ENCODE measurements at places on chromosomes 3 and 15. TPM values are rescaled to one million over a fixed set of nuclear protein-coding genes. Genes with fewer than 3 reads are reported as not detected.

The CP gene
- total RNA-seq = not detected

The CLCN2 gene
- total RNA-seq = 4.1 TPM

The PPP1R14D gene
- not detected for total RNA-seq

The SLC35G2 gene
- 5.2 TPM for total RNA-seq

The CSPG4 gene
- total RNA-seq = 22.8 TPM

The LSM3 gene
- 3.4 TPM for total RNA-seq

The PCSK6 gene
- 0.13 TPM for total RNA-seq

The MLF1 gene
- total RNA-seq = 11.2 TPM

The C3orf49 gene
- not detected for total RNA-seq

The SNTN gene
- not detected for total RNA-seq

The NLGN1 gene
- 3.5 TPM for total RNA-seq

The EFCC1 gene
- total RNA-seq = not detected

The AADACL2 gene
- total RNA-seq = not detected

The SLC12A1 gene
- total RNA-seq = under 0.01 TPM

The ADAMTS17 gene
- total RNA-seq = 0.98 TPM

The FAM107A gene
- 0.13 TPM for total RNA-seq

The CKMT1A gene
- not detected for total RNA-seq

The FRMD5 gene
- total RNA-seq = 10.8 TPM

The GP5 gene
- under 0.01 TPM for total RNA-seq

The PCOLCE2 gene
- total RNA-seq = 2.9 TPM

The CDC25A gene
- total RNA-seq = 7.9 TPM

The CPN2 gene
- total RNA-seq = not detected

The SLC38A3 gene
- 0.51 TPM for total RNA-seq

The TMC3 gene
- total RNA-seq = not detected

The TRIM42 gene
- total RNA-seq = not detected

The ASB14 gene
- total RNA-seq = not detected

The RETNLB gene
- total RNA-seq = not detected

The ZDHHC19 gene
- not detected for total RNA-seq

The WDR5B gene
- 3.3 TPM for total RNA-seq

The IGSF10 gene
- total RNA-seq = 1.1 TPM

The SAMMSON gene
- not detected for total RNA-seq

The ANKRD63 gene
- not detected for total RNA-seq

The CTXN2 gene
- not detected for total RNA-seq

The CCRL2 gene
- 0.33 TPM for total RNA-seq
